Stimulated activated naive CD4-positive, alpha-beta T cell (primary cell): ENCODE measurements at places on chromosomes 4 and X.

- DNase-seq: no peak
Observed at GRCh38 chr4:20386001-20386740, 134.5 kb downstream of the SLIT2 start.

DNA sequence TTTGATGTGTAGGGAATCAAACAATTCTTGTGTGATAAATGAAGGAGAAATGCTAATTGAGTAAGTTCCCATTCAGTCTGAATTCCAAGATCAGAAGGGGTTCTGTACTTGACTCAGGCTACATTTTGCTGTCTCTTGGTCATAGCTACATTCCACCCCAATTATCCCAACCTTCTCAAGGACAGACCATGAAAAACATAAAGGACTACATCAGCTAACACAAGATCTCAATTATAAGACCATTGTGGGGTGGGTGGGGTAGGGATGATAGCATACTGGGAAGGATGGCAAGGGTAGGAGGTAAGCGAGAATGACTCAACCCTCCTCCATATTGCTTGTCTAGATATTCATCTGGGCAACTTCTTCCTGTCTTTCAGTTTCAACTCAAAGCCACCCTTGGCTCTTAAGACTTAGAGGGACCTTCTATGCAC is 87.4 kb upstream of the ETNPPL start:
- no peak for DNase-seq

- DNase-seq: no peak
Observed at GRCh38 chr4:53009824-53010223, 147.7 kb downstream of the RASL11B start.

DNA sequence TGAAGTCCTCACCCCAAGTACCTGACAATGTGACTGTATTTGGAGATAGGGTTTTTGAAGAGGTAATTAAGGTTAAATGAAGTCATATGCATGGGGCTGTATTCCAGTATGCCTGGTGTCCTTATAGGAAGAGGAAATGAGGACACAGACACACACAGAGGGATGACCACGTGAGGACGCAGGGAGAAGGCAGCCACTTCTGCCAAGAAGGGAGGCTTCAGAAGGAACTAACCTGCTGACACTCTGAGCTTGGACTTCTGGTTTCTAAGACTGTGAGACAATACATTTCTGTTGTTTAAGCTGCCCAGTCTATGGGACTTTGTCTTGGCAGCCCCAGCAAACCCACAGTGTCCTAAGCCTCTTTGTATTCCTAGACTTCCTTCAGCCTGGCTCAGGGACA is 3.0 kb upstream of the SLC2A9 start:
- DNase-seq: no peak

- no peak for DNase-seq
Observed at GRCh38 chr4:152258804-152259708, 276.8 kb downstream of the FBXW7 start.

GRCh38 chrX:41029332-41029731 is 55.9 kb upstream of the USP9X start:
- DNase-seq: no peak

DNA sequence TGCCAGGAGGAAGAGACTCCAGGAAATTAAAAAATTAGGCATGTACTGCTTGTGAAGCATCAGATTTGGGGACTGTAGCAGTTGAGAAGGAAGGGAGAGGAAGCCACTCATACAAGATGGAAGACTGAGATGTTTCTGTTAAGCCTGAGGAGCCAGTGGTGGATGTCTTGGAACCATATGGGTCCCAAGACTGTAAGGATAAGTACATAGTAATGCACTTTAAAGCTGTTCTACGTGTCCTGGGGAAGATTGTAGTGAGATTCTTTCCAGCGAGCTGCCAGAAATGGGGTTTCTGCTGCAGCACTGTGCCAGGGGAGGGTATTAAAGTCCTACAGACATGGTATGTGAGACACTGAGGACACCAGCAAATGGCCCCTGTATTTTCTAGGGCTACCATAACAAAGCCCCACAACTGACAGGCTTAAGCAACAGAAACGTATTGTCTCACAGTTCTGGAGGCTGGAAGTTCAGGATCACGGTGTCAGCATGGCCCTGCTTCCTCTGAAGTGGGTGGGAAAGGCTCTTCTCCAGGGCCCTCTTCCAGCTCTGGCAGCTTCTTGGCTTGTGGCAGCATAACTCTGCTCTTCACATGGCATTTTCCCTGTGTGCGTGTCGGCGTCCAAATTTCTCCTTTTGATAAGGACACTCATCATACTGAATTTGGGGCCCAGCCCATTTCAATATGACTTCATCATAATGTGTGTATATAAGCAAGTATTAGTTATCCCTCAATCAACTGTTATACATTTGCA is 304.4 kb downstream of the EVC2 start:
- DNase-seq: no peak

- no peak for DNase-seq
Observed at GRCh38 chrX:16807976-16808542, 21.8 kb downstream of the TXLNG start.

DNA sequence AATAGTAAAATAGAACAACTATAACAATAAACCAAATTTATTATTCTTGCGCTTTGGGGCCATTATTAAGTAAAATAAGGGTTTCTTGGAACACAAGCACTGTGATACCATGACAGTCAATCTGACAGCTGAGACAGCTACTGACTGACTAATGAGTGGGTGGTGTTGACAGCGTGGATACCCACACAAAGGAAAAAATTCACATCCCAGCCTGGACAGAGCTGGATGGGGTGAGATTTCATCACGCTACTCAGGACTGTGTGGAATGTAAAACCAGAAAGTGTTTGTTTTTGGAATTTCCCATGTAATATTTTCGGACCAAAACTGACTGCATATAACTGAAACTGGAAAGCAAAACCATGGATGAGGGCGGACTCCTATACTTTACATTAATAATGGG is 48.8 kb downstream of the IGFBP7 start:
- no peak for DNase-seq

GRCh38 chrX:19372170-19372546 is 28.4 kb downstream of the PDHA1 start:
- DNase-seq: peak; percentile 65

- DNase-seq: no peak
Observed at GRCh38 chr4:89535251-89535650, 227.7 kb upstream of the GPRIN3 start.

- DNase-seq: no peak
Observed at GRCh38 chrX:8868070-8868773, 67.0 kb upstream of the FAM9A start.

DNA sequence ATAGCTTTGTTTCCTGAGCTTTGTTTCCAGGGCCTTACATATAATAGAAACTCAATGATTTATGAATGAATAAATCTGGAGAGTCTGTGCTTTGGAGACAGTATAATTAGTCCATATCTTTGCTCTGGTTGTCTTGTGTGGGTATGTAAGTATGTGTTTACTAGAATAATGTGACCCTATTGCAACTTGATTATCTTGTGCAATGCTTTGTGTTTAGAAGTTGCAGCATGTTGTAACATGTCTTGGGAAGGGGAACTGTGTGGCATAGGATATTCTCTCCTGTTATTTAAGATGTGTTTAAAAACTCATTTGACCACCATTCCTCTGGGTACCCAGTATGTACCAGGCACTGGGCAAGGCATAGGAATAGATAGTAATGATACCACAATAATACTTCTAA is 6.1 kb downstream of the SPATA18 start:
- no peak for DNase-seq

DNA sequence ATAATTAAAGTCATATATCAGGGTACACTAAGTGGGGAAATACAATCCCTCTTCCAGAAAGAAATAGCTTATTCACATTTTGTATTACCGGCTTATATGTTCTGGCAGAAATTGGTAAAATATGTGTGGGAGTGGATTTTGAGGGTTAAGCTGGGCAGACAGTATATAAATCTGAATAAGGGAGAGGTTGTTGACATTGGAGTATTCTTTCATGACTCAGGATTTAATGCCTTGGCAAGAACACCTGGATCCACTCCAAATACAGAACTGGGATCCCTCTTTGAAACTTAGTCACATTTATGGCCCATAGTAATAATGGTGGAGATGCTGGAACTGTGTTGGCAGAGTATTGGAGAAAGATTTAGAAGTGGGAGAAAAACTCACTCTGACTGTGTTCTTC is 54.3 kb upstream of the TET2 start:
- no peak for DNase-seq

GRCh38 chr4:3044870-3045819 is 29.2 kb downstream of the HTT-AS start:
- DNase-seq: peak; percentile 84

DNA sequence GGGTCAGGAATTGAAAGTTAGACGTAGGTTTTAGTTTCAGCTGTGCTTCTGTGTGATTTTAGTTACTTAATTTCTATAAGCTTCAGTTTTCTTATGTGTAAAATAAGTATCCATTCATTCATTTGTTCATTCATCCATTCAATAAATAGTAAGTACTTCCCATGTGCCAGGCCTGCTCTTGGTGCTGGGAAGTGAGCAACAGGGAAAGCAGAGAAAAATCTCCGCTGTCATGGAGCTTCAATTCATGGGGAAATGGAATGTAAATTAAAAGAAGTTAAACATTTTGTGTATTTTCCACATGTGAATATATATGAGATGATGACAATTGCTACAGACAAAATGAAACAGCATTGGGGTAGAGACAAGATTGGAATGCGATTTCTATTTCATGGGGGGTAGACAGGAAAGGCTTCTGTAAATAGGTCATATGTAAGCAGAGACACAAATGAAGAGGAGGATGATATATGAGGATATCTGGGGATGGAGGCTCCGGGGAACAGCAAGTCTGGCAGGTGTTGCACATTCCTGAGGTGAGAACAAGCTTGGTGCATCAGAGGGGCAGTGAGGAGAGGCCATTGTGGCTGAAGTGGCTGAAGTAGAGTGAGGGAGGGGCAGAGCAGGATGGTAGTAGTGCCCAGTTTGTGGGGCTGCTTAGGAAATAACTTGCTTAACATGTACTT is 66.2 kb downstream of the FHIP1A start:
- DNase-seq: no peak

DNA sequence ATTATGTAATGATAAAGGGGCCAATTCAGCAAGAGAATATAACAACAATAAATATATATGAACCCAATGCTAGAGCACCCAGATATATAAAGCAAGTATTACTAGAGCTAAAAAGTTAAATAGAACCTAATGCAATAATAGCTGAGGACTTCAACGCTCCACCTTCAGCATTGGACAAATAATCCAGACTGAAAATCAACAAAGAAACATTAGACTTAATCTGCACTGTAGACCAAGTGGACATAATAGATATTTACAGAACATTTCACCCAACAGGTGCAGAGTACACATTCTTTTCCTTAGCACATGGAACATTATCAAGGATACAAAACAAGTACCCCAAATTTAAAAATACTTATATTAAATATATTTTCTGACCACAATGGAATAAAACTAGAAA is 24.3 kb downstream of the OTC start:
- DNase-seq: no peak

DNA sequence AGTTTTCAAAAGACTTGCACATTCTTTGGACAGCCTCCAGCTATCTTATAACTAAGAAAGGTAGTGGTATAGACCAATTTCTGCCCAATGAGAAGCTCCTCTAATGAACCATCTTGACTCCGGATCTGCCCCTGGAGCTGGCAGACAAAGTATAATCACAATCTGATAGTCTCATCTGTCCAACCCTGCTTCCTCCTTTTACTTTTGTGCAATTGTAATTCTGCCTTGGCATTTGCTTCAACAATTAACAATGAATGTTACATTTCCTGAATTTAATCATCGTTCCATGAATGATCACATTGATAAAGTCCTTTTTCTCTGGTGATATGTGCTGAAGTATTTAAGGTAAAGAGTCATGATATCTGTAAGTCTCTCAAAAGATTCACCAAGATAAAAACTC is 27.8 kb downstream of the FRYL start:
- DNase-seq: no peak

- DNase-seq: no peak
Observed at GRCh38 chr4:167114416-167114971, 119.8 kb downstream of the SPOCK3 start.

DNA sequence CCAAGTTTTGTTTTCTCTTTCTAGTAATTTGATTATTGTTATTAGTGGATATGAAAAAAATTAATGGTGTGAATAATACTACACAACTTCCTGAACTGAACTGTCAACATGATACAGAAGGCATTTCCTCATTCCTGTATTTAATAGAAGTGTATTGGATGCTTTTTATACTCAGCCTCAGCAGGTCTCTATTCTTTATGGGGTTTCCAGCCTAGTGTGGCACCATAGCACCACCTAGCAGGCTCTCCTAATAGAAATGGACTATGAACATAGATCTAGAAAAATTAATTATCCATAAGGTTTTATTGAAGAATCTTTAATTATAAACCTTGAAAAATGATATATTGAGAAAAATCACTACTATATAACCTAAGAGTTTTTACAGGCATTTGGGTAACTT is 52.4 kb downstream of the GLRB start:
- DNase-seq: no peak

DNA sequence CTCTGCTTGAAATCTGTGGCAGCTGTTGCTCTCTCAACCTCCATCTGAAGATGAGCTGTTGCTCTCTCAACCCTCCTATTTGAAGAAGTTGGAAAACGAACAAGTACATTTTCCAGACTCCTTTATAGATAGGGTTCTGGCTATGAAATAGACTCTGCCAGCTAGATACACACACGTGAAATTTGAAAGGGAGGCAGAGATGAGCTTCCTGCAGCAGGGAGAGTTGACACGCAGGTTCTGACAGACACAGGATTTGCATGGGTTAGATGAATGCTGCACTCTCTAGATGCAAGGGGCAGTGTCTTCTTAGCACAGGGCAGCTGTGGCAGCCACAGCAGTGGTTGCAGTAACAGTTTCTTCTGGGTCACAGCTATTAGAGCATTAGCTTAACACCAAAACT is 8.0 kb upstream of the PYURF start:
- no peak for DNase-seq

GRCh38 chr4:88196523-88197185 is 38.2 kb upstream of the ABCG2 start:
- no peak for DNase-seq

GRCh38 chr4:3252831-3253641 is 4.1 kb downstream of the MSANTD1 start:
- DNase-seq: no peak

DNA sequence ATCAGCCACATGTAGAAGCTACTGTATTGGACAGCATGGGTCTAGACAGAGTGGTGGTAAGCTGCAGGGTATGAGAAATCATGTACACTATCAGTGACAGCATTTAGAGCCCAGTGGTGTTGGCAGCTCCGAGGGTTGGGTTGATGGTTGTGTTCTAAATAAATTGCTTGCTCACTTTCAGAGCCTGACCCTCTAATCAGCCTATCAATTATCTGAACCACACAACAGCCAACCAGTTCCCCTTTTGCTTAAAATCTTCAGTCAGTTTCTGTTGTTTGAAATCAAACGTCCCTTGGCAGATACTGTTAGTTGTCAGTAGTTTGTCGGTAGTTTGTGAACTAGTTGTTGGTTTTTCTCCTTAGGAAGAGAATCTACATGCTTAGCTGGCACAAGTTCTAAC is 99.8 kb upstream of the RAI2 start:
- DNase-seq: no peak
